Inflammatory macrophage treated with lipopolysaccharide for 4 hours (primary cell): ENCODE measurements at places on chromosomes 5 and 9.

- peak; percentile 15 for DNase-seq
Measured at GRCh38 chr9:130537346-130538050, 41.9 kb upstream of the FUBP3 start.

DNA sequence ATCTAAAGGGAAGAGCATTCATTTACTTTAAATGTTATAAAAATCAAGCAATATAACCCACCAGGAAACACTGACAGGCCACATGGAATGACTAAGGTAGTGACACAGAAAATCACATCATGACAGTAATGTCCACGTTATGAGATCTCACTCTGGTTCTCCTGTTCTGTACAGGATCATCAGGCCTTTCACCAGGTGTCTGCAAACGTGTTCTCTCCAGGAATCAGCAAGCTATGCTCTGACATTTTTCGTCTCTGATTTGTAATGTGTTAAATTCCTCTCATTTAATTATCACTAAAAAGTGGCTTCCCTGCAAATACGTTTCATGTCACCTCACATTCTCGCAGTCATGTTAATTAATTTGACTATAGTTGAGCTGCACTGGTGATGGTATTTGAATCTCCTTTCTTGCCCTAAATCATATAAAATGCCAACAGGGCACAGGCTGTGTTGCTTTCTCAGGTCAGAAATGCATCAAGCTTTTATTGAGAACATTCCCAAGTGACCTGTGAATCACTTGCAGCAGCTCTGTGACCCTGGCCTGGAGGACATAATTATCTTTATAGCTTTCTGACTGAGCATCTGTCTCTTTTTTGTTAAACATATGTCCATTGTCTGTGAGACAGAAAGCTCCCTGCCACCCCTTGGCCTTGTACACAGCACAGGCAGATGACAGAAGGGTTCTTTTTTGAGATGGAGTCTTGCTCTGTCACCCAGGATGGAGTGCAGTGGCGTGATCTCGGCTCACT lies 196.2 kb downstream of the DIRAS2 start:
- DNase-seq: no peak

DNA sequence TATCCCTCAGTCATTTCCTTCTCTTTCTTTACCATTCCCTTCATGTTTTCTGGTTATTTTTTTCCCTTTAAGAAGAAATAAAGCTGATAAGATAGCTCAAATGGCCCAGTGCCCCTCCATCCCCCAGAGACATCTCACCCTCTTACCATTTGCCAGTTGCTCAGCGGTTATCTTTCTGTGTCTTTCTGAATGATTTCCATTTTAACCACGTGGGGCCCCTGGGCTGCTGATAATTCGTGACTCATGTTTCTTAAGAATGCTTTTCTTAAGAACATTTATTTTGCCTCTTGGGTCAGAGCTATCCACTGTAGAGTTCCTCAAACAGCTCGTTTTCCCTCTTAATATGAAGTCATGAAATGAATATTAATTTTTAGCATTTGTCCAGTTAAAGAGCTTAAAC lies 147.8 kb downstream of the MAST4 start:
- peak; percentile 35 for DNase-seq

DNA sequence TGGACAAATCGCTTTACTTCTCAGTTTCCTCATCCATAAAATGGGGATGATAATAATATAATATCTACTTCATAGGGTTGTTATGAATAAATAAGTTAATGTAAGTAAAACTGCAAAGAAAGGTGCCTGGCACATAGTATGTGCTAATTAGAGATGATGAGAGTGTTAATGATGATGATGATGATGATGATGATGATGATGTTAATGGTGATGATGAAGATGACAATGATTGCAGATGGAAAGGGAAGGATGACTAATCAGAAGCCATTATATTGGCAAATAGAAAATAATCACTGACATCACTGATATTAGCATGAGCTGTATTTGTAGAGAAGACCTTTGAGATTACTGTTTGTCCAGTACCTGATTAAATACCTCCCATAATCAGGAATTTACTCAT lies 20.6 kb downstream of the RAD1 start:
- DNase-seq: no peak

DNA sequence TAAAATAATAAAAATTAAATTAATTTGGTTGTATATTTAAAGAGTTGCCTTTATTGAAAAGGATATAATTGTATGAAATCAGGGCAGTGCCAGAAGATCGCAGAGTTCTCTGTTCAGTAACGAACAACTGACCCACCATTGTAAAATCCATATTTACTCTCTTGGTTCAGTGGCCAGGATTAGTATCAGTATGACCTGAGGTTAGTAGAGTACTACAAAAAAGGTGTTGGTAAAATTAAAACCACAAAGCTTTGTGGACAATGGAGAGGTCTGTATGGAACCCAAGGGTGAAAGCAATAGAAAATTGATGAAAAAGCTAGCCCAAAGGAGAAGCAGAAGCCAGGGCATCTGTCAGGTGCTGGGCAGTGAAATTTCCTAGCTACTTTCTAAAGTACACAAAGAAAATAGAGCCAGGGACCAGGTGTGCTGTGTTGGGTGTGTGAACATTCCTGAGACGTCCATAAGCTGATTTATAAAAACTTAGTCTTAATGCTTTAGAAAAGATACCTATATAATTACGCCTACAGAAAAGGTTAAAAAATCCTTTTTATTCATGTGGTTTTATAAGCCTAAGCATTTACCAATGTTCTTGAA lies 159.5 kb downstream of the AOPEP start:
- no peak for DNase-seq

GRCh38 chr5:119343052-119343451 lies 12.8 kb upstream of the TNFAIP8 start:
- no peak for DNase-seq

DNA sequence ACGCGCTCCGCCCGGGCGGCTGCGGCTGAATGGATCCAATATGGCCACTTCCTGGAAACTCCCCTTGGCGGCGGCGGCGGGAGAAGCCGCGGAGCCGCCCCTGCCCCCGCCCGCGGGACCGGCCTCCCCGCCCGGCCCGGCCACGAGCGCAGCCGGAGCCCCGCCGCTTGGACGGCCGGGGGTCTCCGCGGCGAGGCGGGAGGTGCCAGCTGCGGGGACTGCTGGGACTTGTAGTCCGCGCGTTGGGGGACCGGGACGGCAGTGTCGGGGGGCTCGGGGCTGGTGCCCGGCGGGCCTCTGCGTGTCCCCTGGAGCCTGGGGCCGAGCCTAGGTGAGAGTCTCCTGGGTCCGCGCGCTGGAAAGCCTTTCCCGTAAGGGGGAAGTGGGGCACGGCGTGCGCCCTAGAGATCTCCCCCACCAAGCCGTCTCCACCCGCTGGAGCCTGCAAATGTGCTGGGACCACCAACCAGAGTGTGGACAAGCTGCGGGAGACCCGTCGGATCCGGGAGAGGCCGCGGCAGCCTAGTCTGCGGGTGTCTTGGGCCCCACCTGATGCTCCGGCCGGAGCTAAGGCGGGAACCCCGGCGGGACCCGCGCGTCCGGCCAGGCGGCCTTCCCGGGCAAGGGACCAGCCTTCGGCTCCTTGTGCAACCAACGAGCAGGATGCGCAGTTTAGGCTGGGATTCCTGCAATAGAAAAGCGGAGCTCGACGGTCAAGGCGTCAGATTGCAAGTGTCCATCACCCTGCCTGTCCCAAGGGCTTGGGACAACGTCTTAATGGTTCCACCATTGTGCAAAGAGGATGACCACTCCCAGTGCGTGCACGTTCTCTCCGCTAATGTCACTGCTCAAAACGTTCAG lies at the start of gene SEPTIN8:
Gene SEPTIN8, minus strand, starts transcription at position 31 of the 861 bp plus-strand sequence. CDS start 102 bp downstream, outside the sequence.
- peak; percentile 44 for DNase-seq

- DNase-seq: peak; percentile 51
Measured at GRCh38 chr9:136629879-136630661, 32.6 kb upstream of the EGFL7 start.

DNA sequence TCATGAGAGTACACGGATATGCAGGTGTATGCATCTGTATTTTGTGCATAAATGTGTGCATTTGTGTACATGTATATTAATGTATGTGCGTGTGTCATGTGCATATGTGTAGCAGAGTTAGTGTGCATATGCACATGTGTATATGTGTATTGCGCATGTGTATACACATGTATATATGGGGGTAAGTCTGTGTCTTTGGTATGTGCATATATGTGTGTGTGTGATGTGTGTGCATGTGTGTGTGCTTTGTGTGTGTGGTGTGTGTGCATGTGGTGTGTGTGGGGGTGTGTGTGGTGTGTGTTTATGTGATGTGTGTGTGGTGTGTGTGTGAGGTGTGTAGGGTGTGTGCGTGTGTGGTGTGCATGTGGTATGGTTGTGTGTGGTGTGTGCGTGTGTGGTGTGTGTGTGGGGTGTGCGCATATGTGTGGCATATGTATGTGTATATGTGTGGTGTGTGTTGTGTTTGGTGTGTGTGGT lies 13.1 kb upstream of the CTSL start:
- no peak for DNase-seq

GRCh38 chr5:128376577-128376976 lies 161.5 kb downstream of the FBN2 start:
- no peak for DNase-seq

GRCh38 chr9:88746743-88747398 lies 211.9 kb downstream of the NXNL2 start:
- DNase-seq: no peak

- no peak for DNase-seq
Measured at GRCh38 chr9:136029556-136029955, 65.5 kb downstream of the NACC2 start.

DNA sequence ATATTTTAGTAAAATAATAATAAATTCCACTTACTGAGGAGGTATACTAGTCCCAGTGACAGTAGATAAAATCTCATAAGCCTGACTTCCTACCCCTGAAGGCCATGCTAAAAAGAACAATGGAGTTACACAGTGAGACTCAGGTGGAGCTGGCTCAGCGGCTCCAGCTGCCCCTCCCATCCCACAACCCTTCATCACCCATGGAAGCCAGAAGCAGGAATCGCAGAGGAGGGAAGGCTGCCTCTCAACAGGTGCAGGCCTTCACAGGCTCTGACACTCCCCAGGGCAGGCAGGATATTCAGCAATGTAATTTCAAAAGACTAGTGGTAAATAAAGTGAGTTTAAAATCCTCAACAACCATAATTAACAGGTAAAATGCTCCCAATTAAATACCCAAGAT lies 67.5 kb downstream of the FANCC start:
- no peak for DNase-seq

DNA sequence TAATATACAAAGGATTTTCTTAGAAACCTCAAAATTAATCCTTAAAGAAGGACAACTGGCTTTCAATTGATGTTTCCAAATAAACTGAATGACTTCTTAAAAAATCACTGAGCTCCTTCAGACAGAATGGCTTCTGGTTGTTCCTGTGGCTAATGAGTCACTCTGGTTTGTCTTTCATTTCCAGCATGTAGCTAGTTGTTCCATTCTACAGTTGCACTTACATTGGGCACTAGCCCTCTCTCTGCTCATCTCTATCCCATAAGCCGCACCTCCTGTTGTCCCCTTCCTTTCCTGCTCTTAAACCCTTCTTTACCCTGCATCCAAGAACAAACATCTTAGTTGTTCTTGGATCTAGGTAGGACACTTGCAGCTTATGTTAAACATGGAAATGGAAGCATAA lies 235.3 kb upstream of the HAPLN1 start:
- no peak for DNase-seq

DNA sequence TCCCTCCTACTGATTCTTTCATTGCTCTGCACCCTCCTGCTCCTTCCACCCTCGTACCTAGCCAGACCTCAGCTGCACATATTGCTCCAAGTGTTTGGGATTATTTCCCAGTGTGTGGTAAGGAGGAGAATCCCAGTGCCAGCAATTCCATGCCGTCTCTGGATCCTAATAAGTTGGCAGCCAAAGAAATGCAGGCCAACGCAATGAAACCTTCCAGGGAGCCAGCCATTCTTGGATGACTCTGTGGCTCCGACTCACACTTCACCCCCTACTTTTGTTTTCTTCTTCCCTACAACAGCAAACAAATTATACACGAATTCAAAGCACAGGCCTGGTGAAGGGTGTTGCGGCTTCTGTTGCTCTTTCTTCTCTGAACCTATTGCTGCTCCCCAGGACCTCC lies 82.5 kb upstream of the SLC1A3 start:
- DNase-seq: no peak

GRCh38 chr5:141637123-141637766 lies 448 bp downstream of the RELL2 start:
- no peak for DNase-seq

GRCh38 chr5:87164409-87164808 lies 103.3 kb upstream of the RASA1 start:
- no peak for DNase-seq

GRCh38 chr9:81771571-81771970 lies 82.2 kb upstream of the TLE1 start:
- DNase-seq: peak; percentile 5

- DNase-seq: no peak
Measured at GRCh38 chr5:155546075-155546474, 532.5 kb downstream of the KIF4B start.

DNA sequence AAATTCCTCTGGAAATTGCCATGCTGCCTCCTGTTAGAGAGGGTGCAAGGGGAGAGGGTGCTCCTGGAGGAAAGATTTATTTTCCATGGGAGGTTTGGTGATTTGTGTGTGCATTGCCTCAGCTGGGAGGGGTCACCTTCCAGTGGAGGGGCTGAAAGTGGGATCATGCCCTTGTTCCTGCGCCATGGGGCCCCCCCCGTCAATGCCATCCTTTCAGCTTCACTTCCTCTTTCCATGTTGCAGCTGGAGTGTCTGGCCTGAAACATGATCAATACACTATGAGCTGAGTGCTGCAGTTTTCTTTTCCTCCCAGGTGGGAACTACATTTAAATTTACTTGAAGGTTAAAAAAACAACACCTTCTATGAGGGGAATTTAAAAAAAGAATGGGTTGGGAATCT lies 176.8 kb downstream of the MELK start:
- no peak for DNase-seq

DNA sequence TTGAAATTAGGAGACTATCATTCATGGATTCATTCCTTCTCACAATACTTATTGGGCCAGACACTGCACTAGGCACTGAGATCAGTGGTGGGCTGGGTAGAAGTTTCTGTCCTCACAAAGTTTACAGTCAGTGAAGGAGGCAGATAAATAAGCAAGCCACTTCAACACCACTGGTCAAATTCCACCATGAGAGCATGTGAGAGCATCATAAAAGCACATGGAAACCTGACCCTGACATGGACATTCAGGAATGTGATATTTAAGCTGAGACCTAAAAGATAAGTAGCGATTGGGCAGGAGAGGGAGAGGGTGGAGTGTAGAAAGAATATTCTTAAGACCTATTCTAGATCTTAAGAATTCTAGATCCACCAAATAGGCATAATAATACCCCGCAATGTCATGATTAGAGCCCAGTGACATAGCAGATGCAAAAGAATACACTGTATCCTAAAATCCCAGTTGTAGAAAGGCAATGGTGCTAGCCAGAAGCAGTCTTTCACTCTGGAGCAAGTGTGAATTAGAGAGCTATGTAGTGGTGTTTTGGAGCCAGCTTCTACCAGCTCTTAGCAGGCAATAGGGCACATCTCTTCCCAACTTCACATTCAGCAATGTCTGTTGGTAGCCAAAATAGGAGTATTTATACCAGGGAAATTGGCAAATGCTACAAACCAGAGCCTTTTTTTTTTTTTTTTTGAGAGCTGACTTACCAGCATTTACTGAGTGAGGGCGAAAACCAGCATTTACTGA lies 46.4 kb downstream of the SH3RF2 start:
- no peak for DNase-seq
